ENCODE measurements at places on chromosomes 11 and 22.

GRCh38 chr11:69497221-69497787 lies 15.8 kb downstream of the LINC01488 start:
- ATAC-seq, result no peak

GRCh38 chr11:118916842-118917388 lies 8.8 kb downstream of the BCL9L start:
- ATAC-seq, result no peak

DNA sequence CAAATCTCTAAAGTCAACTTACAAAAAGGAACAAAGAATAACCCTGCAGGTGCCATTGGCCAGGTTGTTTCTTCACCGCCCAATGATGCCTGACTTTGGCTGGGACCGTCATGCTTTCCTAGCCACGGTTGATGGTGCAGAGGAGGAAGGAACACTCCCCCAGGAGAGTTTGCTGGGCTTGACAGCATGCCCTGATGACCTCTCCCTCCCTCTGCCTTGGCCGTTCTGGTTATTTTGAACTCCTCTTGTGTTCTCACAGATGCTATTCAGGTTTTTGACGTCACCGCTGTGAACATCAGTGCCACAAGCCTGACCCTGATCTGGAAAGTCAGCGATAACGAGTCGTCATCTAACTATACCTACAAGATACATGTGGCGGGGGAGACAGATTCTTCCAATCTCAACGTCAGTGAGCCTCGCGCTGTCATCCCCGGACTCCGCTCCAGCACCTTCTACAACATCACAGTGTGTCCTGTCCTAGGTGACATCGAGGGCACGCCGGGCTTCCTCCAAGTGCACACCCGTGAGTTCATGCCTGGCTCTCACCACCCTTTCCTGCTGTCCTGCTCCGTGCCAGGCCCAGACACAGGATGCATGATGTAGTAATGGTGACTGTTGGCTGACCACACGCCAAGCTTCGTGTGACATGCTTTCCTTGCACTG lies 89.0 kb upstream of the OR4B1 start:
- no peak for ATAC-seq

DNA sequence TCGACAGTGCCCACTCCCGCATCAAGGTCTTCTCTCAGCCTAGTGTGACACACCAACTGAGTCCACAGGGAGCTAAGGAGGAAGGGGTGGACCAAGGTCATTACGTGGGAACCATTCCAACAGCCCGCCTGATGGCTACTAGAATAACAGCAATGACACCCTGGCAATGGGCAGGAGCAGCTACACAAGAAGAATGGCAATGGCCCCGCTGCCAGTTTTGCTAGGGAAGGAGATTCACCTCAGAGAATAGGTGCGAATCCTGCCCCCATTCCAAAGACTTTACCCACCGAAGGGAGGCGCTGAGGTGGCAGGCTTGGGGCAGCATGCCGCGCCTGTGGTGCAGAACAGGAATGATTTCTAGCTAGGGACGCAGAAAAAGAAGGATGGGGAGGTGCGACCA lies 9.1 kb downstream of the WT1 start:
- ATAC-seq, result no peak

DNA sequence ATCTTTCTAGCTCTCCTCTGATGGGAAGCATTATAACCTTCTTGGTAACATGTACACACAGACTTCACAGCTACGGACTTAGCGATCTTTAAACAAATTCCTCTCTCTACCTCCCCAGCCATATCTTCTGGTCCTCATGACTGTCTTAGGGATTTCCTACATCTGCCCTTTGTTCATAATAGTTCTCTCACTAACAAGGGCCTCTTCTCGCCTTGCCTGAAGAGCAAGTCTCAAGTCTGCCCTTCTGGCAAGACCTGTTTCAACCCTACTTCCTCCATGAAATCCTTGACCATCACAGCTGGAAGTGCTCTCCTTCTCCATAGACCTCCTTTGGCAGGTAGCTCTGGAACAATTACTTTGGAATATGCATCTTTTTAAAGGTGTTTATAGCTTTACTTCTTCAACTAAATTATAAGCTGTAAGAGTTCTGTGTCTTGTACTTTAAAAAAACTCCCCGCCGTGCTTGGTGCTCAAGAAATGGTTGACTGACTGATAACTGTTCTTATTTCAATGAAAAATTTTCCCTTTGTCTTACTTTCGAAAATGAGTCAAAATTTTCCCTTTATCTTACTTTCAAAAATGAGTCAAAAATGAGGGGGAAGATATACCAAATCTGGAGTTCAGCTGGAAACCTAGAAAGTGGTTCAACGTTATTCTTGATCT lies 34.7 kb downstream of the SNX19 start:
- peak; percentile 30 for ATAC-seq

DNA sequence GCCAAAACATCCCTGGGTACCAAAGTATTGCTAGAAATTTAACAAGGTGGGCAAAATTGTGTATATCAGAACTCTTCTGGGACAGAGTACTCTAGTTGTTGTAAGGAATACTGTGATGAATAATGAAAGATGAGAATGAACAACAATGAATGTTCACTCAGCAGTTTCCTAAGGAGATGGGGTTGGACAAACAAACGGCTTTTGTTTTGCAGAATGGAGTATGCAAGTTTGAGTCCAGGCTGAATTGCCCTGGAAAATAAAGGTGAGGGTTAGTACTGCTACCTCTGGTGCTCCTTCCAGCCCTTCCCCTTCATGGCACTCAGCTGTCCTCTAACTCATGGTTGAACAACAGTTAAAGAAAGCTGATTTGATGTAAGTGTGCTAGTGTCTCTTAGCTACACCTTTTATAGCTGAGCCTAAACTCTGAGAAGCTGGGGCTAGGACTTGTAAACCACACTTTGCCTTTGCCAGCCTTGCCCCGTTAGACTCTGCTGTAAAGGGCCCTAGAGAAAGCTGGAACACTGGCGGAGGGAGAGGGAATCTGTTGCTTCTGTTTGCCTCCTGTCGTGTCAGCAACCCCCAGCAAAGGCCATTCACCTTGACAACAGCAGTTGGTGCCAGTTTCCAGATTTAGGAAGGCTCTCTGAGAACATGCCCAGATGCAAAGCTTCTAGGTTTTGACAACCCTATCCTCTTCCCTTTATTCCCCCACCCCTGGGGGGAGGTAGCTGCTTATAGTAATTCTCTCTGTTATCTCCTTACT lies 41.2 kb upstream of the POLD3 start:
- ATAC-seq, result no peak

- ATAC-seq, result no peak
These were observed 133.6 kb upstream of the C11orf58 start for GRCh38 chr11:16604794-16605388.

DNA sequence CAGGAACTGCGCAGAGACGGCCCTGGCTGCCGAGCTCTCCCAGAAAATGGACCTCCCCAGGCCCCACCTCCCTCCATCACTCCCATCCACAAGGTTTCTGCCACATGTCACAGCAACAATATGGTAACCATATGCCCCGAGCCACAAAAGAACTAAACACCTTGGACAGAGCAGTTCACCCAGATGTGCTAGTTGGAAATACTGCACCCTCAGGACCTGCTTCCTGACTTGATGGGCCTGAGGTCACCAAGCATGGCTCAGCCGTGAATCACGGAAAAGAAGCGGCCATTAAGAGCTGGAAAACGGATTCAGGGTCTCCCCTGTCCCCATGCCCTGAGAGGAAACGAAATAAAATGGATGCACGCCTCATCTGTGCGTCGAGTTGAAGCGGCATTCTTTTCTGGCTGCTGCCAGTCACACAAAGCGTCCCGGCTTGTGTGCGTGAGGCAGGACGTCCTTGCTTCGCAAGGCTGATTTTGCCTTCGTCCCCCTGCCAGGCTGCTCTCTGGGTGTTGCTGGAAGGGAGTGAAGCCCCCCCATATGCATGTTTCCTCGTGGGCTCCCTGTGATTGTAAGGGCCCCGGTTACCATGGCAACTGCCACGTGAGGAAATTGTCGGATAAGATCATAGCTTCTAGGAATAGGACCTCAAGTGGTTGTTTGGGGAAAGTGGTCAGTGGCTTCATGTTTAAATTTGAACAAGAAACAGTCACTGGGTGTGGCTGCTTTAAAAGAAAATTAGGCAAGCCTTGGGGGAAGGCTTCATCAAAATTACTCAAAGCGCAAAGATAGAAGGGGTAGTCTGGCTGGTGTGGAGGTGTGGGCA lies 51.7 kb downstream of the FLI1 start:
- ATAC-seq, result no peak

DNA sequence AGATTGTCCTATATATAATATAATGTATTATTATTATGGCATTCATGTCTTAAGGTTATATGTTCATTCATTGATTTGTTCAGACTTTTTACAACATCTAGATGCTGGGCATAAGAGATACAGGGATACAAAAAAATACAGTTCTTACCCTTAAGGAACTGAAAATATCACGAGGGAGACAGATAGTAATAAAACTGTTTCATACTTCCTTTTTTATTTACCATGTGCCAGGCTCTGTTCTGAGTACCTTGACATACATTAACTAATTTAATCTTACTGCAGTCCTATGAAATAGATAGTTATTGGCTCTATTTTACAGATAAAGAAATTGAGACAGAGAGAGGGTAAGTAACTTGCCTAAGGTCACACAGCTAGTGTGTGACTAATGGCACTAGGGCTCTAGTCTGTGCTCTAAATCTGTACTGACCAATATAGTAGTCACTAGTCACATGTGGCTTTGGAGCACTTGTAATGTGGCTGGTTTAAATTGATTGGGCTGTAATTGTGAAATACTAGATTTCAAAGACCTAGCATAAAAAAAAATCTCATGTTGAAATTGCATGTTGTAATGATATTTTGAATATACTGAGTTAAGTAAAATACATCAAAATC lies 21.3 kb downstream of the TRIM44 start:
- ATAC-seq, result no peak

DNA sequence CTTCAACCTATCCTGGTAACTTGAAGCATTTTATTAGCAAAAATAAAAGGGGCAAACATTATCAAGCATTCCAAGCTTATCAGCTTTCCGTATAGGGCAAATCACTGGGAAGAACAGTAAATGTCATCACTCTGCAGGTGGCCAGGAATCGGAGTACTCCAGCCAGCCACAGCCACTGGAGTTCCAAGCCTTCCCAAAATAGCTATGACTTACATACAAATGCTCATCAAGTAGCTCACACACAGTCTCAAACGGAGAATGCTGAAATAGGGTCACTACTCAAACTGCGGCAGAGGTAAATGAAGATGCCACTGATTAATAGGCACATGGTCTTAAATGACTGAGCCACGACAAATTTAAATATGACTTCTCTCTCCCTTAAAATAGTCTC lies 2.1 kb downstream of the USP28 start:
- ATAC-seq, result no peak

DNA sequence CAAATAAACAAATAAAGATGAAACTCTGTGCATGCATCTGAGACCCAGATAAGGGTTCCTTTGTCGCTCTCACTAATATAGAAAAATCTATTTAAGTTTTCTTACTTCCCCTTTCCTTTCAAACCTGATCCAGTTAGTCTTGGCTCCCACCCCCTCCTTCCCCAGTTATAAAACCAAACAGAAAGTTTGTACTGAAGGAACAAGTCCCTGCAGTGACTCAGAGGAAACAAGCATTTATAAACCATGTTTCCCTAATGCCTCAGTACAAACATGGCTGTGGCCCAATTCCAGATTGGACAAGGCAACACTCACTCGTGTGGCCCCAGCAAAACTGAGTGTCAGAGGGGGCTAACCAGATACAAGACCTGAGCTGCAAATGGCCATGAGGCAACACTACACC lies 65.5 kb upstream of the ARHGAP20 start:
- ATAC-seq, result no peak

- no peak for ATAC-seq
These were observed 24.2 kb downstream of the KREMEN1 start for GRCh38 chr22:29096736-29097669.

- ATAC-seq, result no peak
These were observed 20.7 kb downstream of the SPATA19 start for GRCh38 chr11:133824593-133824992.

- no peak for ATAC-seq
These were observed 95.3 kb downstream of the FBXO7 start for GRCh38 chr22:32569956-32570355.

DNA sequence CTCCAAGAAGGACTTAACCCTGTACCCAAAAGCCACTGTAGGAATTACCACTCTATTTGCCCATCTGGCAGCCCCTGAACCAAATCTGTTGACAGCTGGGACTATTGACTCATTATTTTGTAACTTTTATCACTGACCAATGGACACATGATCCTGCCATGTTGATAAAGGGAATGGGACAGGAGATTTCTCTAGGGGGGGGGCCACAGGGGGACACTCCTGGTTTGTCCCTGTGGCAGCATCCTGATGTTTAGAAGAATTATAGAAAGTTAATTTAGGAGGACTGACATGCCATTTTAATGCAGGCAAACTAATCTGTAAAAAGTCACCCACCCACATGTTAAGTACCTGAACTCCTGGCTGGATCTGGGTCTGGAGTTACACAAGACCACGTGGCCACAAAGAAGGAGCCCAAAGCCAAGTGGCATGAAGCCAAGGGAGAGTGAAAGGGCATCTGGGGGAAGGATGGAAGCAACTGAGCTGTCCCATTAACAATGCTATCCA lies 558.1 kb downstream of the ETS1 start:
- ATAC-seq, result no peak

GRCh38 chr22:23970816-23971486 lies 3.3 kb downstream of the DDT start:
- no peak for ATAC-seq

GRCh38 chr11:30488304-30488998 lies 97.7 kb downstream of the MPPED2 start:
- ATAC-seq, result no peak

GRCh38 chr11:125304136-125304535 lies 139.6 kb downstream of the PKNOX2 start:
- no peak for ATAC-seq

DNA sequence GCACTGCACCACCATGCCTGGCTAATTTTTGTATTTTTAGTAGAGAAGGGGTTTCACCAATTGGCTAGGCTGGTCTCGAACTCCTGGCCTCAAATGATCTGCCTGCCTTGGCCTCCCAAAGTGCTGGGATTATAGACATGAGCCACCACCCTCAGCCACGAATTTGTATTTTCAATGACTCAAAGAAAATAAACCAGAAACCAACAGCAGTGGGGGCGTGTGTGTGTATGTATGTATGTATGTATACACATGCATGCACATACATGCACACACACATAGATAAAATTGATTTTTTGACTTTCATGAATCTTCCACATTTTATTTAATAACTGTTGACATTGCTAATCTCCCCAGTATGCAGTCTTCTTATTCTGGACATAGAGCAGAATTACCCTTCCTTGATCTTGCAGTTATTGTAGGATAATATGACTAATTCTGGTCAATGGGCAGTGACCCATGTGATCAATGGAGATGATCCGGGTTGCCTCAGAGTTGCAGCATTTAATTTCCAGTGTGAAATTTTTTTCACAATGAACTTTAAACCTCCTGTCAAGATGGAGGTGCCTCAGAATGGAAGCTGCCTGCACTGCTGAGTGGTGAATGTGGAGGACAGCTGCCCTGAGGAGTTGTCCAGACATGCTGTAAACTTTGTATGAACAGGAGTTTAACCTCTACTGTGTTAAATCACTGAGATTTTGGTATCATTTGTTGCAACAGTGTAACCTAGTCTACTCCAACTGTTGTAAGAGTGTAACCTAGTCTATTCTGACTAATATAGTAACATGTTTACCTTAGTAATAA lies 12.8 kb upstream of the PTPN5 start:
- no peak for ATAC-seq

GRCh38 chr11:96061730-96062129 lies 137.8 kb upstream of the MTMR2 start:
- peak; percentile 73 for ATAC-seq
